ENCODE measurements at places on chromosomes 3 and 15. TPM values are rescaled to one million over a fixed set of nuclear protein-coding genes. Genes with fewer than 3 reads are reported as not detected.

DNA sequence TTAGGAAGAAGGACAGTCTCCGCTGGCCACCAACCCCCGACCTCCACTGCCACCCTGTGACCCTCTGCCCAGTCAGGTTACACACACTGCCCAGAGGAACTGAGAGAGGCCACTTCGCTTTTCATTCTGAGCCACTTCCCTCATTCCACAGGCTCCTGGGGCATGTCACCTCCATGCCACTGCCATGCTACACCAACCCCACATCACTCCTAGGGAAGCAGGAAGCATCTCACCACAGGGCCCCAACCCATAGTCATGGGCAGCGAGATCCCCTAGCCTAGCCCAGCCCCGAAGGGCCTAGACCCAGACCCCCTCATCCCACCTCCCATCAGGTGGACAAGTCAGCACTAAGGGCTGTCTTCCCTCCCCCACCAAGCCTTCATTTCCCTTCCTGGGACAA is 1.4 kb downstream of the PLCB2 start:
- H3K27ac ChIP-seq: no peak overlapping the region
- H3K4me3 ChIP-seq: no peak overlapping the region

DNA sequence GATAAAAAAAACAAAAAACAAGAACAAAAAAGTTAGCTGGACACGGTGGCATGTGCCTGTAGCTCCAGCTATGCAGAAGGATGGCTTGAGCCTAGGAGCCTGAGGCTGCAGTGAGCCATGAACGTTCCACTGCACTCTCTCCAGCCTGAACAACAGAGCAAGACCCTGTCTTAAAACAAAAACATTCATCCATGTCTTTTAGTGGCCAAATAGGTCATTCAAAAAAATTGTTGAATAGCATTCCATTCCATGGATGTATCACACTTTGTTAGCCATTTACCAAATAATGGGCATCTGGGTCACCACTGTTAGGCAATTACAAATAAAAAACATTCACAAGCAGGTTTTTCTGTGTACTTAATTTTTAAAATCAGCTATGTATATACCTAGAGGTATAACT is 139.7 kb downstream of the STAG1 start:
- H3K4me3 ChIP-seq: no peak overlapping the region
- no peaks in the 10 kb centered on the region for H3K4me1 ChIP-seq
- H3K27ac ChIP-seq: no peak overlapping the region
- no peak for DNase-seq

DNA sequence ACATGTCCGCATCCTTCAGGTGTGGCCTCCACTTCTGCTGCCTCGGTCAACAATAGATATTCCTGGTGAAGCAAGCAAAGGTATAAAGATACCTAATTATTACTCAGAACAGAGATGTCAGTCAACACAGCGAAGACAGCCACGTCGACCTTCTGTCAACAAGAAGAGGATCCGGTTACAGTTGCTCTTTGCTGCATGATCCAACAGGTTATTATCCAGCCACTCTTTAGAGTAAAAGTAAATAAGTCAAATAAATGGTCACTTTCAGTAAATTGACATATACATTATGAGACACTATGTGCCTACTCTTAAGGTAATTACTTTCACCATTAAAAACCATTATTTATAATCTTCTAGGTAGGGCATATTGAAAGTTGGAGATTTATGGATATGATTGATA is 356.8 kb upstream of the ATP11B start:
- H3K27ac ChIP-seq: no peak overlapping the region
- H3K27me3 ChIP-seq: peaks cover 2% of the 10 kb centered on the region
- H3K4me1 ChIP-seq: no peaks in the 10 kb centered on the region
- no peak overlapping the region for H3K4me3 ChIP-seq
- DNase-seq: no peak
- no peaks in the 10 kb centered on the region for H3K36me3 ChIP-seq

- H3K27me3 ChIP-seq: no peaks in the 10 kb centered on the region
- no peak for DNase-seq
- no peaks in the 10 kb centered on the region for H3K36me3 ChIP-seq
- H3K4me3 ChIP-seq: no peak overlapping the region
Observed at GRCh38 chr15:45903283-45903682, 268.5 kb downstream of the SQOR start.

DNA sequence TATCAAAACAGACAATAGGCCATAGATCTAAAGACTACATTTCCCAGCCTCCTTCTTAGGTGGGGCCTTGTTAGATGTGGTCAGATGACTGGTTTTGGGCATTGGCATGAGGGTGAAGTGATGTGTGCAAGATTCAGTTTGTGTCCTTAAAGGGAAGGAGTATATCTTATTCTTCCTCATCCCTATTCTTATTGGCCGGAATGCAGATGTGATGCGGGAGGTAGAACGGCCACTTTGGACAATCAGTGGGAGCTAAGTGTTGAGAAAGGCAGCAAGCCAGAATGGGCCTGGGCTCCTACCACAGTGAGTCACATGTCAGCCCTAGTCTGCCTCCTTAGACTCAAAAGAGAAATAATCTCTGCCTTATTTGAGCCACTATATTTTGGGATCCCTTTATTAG is 89.8 kb upstream of the MEX3B start:
- H3K27me3 ChIP-seq: no peaks in the 10 kb centered on the region
- no peak overlapping the region for H3K27ac ChIP-seq
- H3K36me3 ChIP-seq: no peaks in the 10 kb centered on the region
- H3K4me3 ChIP-seq: no peak overlapping the region
- DNase-seq: no peak

DNA sequence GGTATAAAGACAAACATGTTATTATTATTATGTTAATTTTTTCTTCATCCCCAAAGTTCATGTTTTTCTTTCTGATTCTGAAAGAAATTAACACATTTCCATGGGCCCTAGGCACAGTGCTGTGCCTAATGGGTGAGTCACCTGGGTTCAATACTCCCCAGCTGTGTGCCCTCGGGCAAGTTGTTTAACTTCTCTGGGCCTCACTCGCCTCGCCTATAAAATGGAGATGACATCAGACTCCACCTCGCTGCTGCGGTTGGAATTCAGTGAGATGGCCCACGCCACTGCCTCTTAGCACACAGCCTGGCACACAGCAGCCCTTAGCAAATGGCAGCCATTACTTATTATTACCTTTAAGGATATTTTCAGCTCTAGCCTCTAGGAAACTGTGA is 22.6 kb downstream of the DNASE1L3 start:
- no peaks in the 10 kb centered on the region for H3K27me3 ChIP-seq
- H3K4me1 ChIP-seq: peaks cover 6% of the 10 kb centered on the region
- DNase-seq: peak; percentile 18
- no peak overlapping the region for H3K27ac ChIP-seq
- H3K4me3 ChIP-seq: no peak overlapping the region
- no peaks in the 10 kb centered on the region for H3K36me3 ChIP-seq

- H3K27ac ChIP-seq: no peak overlapping the region
- no peaks in the 10 kb centered on the region for H3K36me3 ChIP-seq
- H3K4me1 ChIP-seq: no peaks in the 10 kb centered on the region
- H3K27me3 ChIP-seq: peaks cover 63% of the 10 kb centered on the region
- no peak for DNase-seq
Observed at GRCh38 chr15:33638453-33638852, 327.7 kb downstream of the RYR3 start.

DNA sequence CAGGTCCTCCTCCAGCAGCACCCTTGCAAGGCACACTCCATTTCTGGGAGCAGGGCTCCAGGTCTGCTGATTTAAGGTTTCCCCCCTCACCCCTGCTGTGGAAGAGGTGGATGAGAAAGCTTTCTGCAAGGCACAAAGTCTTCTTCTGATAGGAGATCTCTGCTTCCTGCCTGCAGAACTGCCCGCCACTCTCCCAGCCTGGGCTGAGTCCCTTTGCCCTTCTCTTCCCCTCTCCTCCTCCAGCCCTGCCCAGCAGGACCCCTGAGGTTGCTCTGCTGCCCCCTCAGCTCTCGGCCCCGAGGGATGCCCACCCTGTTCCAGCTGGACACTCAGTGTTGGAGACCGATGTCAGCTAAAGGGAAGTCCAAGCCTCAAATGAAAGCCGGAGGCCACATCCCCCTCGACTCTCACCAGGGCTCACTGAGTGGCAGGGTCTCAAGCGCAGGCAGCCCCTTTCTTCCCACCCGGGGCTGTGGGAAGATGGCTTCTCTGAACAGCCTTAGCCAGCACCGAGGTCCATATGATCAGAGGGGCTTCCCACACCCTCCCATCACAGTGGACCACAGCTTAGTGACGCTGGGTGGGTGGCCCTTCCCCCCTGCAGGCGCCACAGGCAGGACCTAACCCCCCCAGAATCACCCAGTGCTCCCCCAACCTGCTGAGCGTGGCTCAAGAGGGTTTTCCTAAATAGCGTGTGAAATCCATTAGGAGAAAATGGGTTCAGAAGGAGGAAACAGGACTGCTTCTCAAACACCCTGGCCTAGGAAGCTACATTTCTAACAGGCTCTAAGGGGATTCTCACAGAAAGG is 4.0 kb downstream of the ATP10A start:
- H3K27me3 ChIP-seq: no peaks in the 10 kb centered on the region
- H3K4me1 ChIP-seq: no peaks in the 10 kb centered on the region
- H3K27ac ChIP-seq: no peak overlapping the region
- H3K36me3 ChIP-seq: no peaks in the 10 kb centered on the region
- no peak for DNase-seq

Gene LINGO1
- 93.7 TPM for total RNA-seq
